ENCODE measurements at places on chromosomes 4 and X.

DNA sequence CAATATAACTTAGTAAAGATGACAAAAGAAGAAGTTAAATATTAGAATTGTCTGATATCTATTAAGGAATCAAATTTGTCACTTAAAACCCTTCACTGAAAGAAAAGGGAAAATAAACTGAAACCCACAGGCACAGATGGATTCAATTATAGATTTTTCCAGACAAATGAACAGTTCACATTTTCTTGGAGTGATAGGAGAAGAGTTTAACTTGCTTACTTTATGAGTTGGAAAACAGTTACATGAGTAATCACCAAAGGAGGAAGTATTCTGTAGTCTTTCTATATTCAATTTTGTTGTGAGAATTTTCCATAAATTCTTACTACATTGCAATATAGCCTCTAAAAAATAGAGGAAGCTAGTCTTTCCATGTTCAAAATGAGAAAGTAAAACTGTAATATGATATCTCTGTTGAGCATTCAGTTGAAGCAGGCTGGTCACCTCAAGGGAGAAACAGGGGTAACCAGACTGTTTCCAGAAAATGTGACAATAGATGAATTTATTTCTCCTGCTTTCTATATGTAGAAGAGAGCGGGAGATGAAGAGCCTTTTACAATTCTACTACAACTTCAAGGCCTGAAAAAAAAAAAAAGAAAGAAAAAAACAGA lies 330.3 kb upstream of the EPHA5 start:
- DNase-seq, result no peak

- DNase-seq, result no peak
Observed at GRCh38 chr4:174217273-174218126, 66.0 kb downstream of the FBXO8 start.

DNA sequence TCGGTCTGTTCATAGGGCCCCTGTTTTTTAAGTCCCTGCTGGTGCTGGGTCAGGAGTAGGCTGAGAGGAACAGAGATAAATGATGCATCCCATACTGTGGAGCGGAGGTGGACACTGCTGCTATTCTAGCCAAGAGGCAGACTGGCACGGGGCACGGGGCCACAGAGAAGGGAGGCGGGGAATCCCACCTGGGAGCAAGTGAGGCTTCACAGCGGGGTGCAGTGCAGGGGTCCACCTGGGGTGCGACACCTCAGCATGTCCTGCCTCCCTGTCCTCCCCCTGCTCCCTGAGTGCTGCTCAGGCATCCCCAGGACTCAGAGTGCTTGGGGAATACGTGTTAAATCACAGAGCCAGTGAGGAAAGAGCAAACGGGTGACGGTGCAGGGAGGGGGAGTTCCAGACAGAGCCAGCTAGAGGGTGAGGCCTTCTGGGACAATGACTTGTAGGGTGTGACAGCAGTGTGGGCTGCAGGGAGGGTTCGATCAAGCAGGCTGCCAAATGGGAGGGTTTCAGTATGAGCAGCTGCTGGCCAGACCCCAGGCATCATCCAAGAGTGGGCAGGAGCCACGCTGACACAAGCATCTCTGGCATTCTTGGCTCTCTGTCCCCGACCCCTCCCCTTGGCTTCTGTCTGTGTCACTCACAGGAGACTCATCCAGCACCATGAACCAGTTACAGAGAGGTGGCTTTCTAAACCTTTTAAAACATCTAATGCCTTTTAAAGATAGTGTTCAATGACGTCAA lies 13.7 kb upstream of the HTRA3 start:
- no peak for DNase-seq

DNA sequence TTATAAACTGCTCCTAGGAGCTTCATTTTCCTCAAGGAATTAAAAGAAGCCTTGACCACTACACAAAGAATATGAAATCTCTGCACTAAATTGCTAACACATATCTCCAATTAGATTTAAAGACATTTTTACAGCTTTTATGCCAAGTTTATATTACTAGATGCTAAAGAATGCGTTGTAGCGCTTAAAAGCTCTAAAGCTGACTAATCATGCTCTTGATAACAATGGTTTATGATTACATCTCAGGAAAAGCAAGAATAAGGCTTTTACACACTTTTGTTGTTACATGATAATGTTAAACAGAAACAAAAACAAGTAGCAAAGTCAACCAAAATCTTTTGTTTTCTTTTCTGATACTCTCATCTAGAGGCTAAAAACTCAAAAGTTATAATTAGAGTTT lies 44.7 kb downstream of the SLC10A7 start:
- no peak for DNase-seq

DNA sequence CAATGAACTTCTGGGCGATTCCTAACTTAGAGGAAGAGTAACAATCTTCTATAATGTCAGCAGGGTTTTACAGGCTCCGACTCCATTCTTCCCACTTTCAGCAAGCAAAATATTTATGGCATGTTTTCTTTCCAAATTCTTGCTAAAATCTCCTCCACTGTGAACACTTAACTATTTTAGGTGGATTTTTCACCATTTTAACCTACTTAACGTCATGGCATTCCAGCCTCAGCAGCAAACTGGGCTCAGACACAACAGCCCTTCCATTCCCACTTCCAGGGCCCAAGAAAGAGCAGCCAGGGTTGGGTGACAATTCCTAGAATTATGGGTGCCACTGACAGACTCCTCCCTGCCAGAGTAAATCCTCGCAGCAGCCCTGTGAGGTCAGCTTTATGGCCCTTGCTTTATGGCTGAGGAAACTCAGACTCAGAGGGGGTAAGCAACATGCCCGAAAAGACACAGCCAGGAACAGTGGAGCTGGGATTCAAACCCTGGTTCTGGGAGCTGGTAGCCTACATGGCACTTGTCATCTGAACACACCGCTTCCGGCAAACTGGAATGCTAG lies 112.8 kb upstream of the MAP3K15 start:
- DNase-seq, result no peak

- no peak for DNase-seq
Observed at GRCh38 chrX:149937871-149938426, 342 bp downstream of the EOLA2 start.

GRCh38 chrX:134636851-134637250 lies 21.4 kb downstream of the PLAC1 start:
- no peak for DNase-seq

All from NCI-H1105 (cell line).